Motor neuron (in vitro differentiated cells): ENCODE measurements at places on chromosomes 6 and 20. TPM values are rescaled to one million over a fixed set of nuclear protein-coding genes. Genes with fewer than 3 reads are reported as not detected.

Gene CCM2L
- 0.25 and 0.60 TPM in 2 replicates for total RNA-seq

Gene ADGB
- total RNA-seq: 0.17 and 0.50 TPM in 2 replicates

GRCh38 chr6:106450653-106451052 lies 90.1 kb downstream of the CRYBG1 start:
- ATAC-seq: no peak

Gene DYNLT2
- total RNA-seq: 3.5 and 5.1 TPM in 2 replicates

- ATAC-seq: peak; percentile 84
These were observed 49.1 kb downstream of the LAMA2 start for GRCh38 chr6:128932061-128932460.

DNA sequence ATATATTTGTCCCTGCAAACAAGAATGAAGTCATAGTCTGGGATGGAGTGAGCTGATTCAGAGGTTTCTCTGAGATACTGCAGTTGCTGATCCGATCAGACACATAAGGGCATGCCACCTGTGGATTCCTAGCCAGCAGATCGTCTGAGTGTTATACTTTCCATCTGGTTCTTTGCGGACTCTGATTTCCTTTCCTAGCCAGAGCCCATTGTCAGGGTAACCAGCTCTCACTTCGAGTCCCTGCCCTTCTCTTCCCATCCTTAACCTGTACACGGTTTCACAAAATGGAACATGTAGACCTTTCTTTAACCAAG lies 100.9 kb downstream of the TMEM200A start:
- peak; percentile 65 for ATAC-seq

Gene RIMS4
- 7.0 and 7.3 TPM in 2 replicates for total RNA-seq
